A549 treated with AZD2906 at 1 μM for 4 hours (cell line): ENCODE measurements at places on chromosomes 2 and 18. TPM values are rescaled to one million over a fixed set of nuclear protein-coding genes. Genes with fewer than 3 reads are reported as not detected.

The GALR1 gene
- not detected in 5 replicates for total RNA-seq

The EFEMP1 gene
- total RNA-seq: 27.8 to 54.7 TPM (median 39.6 TPM) in 5 replicates

The ACSL3 gene
- total RNA-seq: 147 to 197 TPM (median 149 TPM) in 5 replicates

The NOL4 gene
- not detected in 5 replicates for total RNA-seq

The AMER3 gene
- total RNA-seq: not detected in 5 replicates

The CGREF1 gene
- 6.8 to 7.9 TPM (median 7.3 TPM) in 5 replicates for total RNA-seq

The FIGLA gene
- total RNA-seq: not detected in 5 replicates

The ALK gene
- total RNA-seq: not detected in 5 replicates
